ENCODE measurements at places on chromosomes 6 and 20. TPM values are rescaled to one million over a fixed set of nuclear protein-coding genes. Genes with fewer than 3 reads are reported as not detected.

GRCh38 chr20:57146155-57146554, 120.3 kb downstream of the BMP7 start:
- no peak overlapping the region for H3K4me3 ChIP-seq
- H3K27ac ChIP-seq = no peak overlapping the region
- peaks cover 7% of the 10 kb centered on the region for H3K27me3 ChIP-seq
- no peaks in the 10 kb centered on the region for H3K36me3 ChIP-seq
- DNase-seq = no peak
- no peaks in the 10 kb centered on the region for H3K4me1 ChIP-seq

- H3K36me3 ChIP-seq = no peaks in the 10 kb centered on the region
- no peaks in the 10 kb centered on the region for H3K4me1 ChIP-seq
- no peak overlapping the region for H3K4me3 ChIP-seq
Observed at GRCh38 chr20:49562311-49563014, 5.5 kb downstream of the PTGIS start.

TUBB2B gene
- 0.29 TPM for total RNA-seq

ETV7 gene
- total RNA-seq = 5.8 TPM

OPN5 gene
- not detected for total RNA-seq

ANGPT4 gene
- total RNA-seq = not detected

- DNase-seq = no peak
- H3K36me3 ChIP-seq = no peaks in the 10 kb centered on the region
- no peaks in the 10 kb centered on the region for H3K27me3 ChIP-seq
- H3K4me3 ChIP-seq = no peak overlapping the region
Observed at GRCh38 chr6:147820520-147820919, 312.0 kb downstream of the SAMD5 start.

- peak overlapping the region; percentile 38 for H3K27ac ChIP-seq
- no peaks in the 10 kb centered on the region for H3K36me3 ChIP-seq
- no peak overlapping the region for H3K4me3 ChIP-seq
- peak; percentile 76 for DNase-seq
- H3K27me3 ChIP-seq = no peaks in the 10 kb centered on the region
Observed at GRCh38 chr6:52063584-52064344, 23.6 kb downstream of the PKHD1 start.
